Activated naive CD4-positive, alpha-beta T cell (primary cell): ENCODE measurements at places on chromosomes 12 and 14.

DNA sequence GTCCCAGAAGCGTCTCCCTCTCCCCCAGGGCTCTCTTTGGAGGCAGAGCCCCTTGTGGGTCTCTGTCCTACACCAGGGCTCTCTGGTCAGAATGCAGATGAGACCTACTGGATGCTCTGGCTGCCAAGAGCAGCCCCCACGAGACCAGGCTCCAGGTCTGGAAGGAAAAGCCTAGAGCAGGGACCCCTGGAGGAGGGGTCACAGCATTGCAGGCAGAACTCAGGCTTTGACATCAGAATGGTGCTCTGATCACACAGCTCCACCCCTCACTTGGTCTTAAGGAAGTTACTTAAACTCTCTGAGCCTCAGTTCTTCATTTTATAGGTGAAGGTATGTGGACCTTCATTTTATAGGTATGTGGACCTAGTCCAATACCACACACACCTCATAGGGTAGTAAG lies 83.1 kb downstream of the ARL6IP4 start:
- no peak for DNase-seq

- no peak for DNase-seq
Observed at GRCh38 chr12:18340786-18341185, 79.5 kb downstream of the PIK3C2G start.

DNA sequence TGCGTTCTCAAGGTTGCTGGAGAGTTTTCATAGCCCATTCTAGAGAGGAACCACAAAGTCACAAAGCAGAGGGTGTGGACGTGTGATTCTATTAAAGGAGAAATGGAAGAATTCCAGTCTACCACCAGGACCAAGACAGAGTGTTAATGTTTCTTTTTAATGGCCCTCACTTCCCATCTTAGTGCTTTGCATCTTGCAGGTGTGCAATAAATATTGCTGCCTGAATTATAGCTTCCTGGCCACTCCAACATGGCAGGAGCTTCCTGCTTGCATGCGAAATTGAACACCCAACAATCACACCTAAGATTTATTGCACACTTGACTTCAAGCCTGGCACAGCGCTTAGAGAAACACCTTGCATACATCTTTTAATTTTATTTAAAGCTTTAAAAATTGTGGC lies 22.4 kb upstream of the PPP1CC start:
- DNase-seq = no peak

DNA sequence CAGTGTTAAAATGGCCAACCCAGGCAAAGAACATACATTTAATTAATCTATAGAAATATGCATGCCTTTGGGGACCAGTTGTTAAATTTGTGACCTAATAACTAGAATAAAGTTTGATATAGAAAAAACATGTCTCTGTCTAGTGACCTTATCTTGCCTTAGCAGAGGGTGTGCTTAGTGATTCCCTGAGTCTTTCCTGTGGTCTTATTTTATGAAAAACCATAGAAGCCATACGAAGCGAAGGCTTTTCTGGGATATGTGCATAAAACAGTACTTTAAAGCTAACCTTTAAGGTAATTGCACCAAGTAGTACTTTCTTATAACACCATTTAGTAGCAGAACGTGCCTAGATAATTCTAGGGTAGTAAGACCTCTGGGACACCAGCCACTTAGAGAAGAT lies 379.4 kb downstream of the ZFP36L1 start:
- no peak for DNase-seq

DNA sequence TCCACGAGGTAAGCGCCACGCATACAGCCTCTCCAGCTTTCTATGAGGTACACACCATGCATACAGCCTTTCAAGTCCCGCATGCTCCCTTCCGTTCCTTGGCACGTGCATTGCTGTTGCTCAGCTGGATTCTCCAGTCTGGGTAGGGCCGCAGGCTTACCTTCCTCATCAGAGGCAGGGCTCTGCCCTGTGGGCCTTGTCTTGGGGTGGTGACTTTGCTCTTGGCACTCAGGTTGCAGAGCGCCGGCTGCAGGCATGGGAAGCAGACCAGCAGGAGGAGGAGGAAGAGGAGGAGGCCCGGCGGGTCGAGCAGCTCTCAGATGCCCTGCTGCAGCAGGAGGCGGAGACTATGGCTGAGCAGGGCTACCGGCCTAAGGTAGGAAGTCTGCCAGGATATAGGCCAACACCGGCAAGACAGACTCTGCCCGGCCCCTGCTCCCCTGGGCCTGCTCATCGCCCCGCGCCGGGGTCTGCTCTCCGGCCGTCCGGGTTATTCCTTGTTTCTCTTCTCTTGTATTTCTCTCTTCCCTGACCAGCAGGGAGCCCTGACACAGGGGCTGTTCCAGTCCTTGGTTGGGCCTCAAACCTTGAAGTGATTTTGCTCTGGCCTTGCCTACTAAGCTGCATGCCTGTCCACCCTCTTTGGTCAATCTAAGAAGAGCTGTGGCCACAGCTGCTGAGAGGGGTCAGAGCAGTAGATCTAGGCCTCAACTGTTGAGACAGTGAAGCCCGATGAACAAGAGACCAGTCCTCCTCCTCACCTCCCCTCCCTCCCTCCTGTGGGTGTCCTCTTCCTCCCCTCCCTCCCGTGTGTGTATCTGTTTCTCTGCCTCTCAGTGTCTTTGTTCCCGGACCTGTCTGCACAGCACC lies 15.3 kb downstream of the TCHP start:
- no peak for DNase-seq

- no peak for DNase-seq
Observed at GRCh38 chr14:99231161-99231849, 40.7 kb downstream of the BCL11B start.

DNA sequence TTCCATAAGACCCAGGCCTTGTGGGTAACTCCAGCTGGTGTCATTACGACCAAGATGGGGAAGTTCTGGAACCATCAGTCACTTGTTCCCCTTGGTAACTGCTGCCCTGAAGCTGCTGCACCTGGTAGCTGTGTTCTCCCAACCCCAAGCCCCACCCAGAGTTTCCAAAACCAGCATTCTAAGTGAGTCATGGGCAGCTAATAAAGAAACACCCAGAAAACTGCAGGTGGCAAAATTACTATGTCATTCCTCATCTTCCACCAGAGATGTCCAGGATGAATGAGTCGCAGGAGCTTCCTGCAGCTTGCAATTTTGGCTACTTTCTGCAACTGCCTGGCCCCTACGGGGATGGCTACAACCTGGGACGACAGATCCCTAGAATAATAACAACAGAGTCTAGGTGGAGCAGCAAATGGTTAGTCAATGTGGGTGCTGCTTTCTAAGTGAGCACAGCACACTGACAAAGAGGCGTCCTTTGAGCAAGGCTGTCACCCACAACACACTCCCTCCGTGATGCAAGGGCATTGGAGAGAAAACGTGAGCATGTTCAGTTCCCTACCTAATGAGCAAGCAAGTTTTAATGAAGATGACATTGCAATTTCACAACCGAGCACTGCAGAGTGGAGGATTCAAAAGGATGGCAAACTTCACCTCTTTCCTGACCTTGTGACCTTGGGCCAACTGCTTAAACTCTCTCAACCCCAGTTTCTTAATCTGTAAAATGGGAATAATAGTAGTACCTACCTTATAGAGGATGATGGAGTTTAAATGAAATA lies 301.4 kb upstream of the NOS1 start:
- no peak for DNase-seq

DNA sequence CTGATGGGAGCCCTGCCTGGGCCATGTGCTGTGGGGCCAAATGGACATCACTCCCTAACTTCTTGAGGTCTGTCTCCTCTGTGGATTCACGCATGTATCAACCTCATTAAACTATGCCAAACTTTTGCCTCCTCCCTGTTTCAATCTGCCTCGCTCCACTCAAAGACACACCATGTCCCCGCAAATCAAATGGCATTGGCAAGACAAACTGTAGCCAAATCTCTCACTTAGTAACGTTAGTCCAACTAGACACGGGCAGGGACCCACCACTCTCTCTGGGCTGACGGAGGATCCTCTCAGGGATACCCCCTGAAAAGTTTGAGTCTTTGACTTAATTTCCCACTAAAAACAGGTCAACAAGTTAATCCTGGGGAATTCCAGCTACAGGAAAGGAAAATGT lies 8.0 kb downstream of the ZBTB39 start:
- DNase-seq = no peak

DNA sequence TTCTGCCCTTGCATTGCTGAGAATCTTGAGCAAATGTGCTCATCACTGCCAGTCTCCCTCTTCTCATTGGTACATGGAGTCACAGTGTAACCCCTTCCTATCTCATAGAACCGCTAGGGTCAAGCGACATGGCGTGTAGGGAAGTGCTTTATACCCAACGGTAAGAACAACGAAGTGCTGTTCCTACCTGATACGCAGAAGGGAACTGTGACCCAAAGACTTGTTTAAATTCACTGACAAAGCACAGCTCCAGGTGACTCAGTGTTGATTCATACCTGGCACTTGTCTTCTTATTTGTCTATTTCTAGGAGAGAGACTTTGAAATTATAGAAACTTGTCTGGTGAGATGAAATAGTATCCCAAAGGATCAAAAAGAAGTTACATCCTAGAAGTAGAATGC lies 53.7 kb downstream of the FBXL14 start:
- DNase-seq = no peak

GRCh38 chr14:32666308-32666707 lies 272.4 kb upstream of the NPAS3 start:
- DNase-seq = no peak

GRCh38 chr14:105554022-105554421 lies 27.6 kb downstream of the TMEM121 start:
- DNase-seq = no peak

GRCh38 chr14:21988413-21988812 lies 314.8 kb upstream of the OR4E1 start:
- no peak for DNase-seq

DNA sequence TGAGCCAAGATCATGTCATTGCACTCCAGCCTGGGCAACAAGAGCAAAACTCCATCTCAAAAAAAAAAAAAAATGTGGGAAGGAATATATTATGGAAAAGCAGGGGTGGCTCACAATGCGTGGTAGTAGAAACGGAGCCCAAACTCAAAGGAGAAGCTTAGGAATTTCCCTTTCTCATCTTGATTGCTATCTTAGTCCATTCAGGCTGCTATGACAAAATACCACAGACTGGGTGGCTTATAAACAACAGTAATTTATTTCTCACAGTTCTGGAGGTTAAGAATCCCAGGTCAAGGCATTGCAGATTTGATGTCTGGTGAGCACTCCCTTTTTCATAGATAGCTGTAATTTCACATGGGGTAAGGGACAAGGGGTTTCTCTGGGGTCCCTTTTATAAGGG lies 153.8 kb upstream of the KRR1 start:
- no peak for DNase-seq

GRCh38 chr12:124913474-124914391 lies 717 bp downstream of the UBC start:
- no peak for DNase-seq

DNA sequence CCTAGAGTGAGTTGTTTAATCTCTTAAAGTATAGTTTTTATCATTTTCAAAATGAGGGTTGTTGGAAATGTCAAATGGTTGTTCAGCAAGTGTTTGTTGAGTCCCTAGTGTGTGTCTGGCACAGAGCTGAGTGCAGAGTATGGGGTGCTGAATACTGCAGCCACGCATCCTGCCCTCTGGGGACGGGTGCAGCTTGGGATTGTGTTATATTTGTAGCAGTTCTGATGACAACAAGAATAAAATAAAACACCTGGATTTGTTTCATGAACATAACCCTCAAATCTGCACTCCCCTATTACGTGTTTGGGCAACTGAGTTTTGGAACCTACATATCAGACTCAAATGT lies 127.9 kb downstream of the CACNA1C start:
- no peak for DNase-seq

GRCh38 chr14:105496831-105497591 lies 6.0 kb downstream of the TEDC1 start:
- DNase-seq = no peak

DNA sequence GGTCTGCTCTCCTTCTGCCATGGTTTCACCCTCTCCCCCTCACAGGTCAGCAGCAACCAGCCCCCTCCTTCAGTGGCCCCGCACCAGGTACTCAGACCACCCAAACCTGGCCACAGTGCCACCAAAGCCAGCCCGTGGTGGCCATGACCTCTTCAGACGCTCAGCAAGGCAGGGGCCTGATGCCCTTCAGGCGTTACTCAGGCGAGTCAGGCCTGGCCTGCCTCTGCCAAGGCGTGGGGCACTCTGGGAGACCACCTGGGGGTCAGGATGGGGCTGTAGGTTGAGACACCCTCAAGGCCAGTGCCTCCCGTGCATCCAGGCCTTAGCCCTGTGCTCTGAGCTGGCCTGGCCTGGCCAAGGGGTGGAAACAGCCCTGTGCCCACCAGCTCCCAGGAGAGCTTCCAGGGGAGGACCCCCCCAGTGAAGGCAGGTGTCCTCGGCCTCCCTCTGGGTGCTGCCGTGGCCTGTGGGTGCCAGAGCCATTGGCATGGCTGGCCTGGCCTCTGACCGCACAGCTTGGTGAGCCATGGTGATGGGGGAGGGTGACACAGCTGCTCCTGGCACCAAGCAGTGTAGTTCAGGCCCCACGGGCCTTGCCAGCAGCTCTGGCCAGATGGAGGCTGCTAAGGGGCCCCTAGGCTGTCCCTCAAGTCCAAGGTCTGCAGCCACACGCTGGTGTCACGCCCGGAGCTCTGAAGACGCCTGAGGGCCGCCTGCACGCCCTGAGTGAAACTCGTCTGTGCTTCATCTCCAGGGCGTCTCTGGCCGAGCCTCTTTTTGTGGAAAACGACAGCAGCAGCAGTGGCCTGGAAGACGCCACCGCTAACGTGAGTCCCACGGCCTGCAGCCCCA lies 15.1 kb downstream of the XRCC3 start:
- DNase-seq = no peak

GRCh38 chr12:93767524-93767863 lies 90.3 kb downstream of the CRADD start:
- no peak for DNase-seq

DNA sequence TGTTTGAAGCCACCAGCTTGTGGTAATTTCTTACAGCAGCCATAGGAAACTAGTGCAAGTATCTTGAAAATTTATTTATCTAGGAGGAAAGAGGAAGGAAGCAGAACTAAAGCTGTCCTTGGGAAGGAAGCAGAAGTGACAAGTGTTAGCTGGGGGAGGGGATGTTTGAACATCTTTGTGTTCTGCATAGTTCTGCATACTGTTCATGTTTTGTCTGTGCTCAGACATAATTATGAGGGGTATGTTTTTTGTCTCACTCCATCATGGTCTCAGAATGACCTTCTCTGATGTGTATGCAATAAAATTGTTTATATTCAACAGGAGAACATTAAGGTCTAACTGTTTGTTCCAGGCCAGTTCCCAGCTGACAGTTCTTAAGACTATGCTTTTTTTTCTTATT lies 606.5 kb downstream of the GALC start:
- DNase-seq = no peak

- DNase-seq = no peak
Observed at GRCh38 chr12:79317179-79317847, 373.5 kb downstream of the PAWR start.

- no peak for DNase-seq
Observed at GRCh38 chr12:66688846-66689439, 10.1 kb upstream of the GRIP1 start.

GRCh38 chr14:33477797-33478196 lies 473.1 kb downstream of the EGLN3 start:
- no peak for DNase-seq

DNA sequence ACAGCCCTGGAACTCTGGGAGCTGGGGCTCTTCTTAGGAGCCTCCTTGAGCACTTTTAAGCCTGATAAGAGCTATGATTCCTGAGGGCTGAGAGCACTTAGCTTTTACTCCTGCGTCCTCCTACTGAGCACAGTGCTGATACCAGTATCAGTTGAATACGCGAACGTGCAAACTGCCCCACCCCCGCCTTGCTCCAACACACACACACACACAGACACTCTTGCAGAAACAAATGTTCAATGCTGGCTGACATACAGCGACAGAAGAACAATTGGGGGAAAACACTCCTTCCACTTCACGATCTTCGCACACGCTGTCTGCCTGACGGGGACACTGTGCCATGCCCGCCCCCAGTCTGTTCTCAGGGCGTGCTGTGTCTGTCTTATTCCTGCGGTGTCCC lies 57.2 kb upstream of the DLK1 start:
- DNase-seq = no peak
